ENCODE measurements at places on chromosomes 1 and 21. TPM values are rescaled to one million over a fixed set of nuclear protein-coding genes. Genes with fewer than 3 reads are reported as not detected.

GRCh38 chr1:108685529-108685928, 6.6 kb upstream of the PRPF38B start:
- DNase-seq, result no peak

DNA sequence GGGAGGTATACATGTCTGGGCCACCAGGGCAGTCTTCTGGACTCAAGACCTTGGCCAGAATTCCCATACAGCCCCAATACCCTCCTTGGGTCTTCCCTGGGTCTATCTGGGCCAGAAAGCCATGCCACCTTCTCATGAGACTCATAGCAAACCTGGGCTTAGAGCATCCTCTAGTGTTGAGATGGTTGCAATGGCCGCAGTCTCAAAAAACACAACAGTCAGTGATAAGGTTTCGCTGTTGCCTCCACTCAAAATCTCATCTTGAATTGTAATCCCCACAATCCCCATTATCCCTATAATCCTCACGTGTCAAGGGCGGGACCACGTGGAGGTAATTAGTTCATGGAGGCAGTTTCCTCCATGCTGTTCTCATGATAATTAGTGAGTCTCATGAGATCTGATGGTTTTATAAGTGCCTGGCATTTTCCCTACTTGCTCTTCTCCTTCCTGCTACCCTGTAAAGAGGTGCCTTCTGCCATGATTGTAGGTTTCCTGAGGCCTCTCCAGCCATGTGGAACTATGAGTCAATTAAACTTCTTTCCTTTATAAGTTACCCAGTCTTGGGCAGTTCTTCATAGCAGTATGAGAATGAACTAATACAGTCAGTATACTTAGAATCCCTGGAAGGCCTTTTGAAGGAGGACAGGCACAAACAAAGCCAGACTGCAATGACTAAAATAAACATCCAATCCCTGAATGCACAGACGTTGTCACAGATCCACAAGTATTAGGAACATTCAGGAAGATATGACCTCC, 77.0 kb downstream of the CTH start:
- DNase-seq, result peak; percentile 6

GRCh38 chr21:15604413-15604812, 125.4 kb upstream of the USP25 start:
- DNase-seq, result no peak

- peak; percentile 37 for DNase-seq
These were observed 30.0 kb downstream of the SLC27A3 start for GRCh38 chr1:153805042-153805745.

- peak; percentile 39 for DNase-seq
These were observed 183.0 kb downstream of the ZBTB18 start for GRCh38 chr1:244234009-244234643.

GRCh38 chr1:153404768-153405167, 11.6 kb upstream of the S100A7A start:
- DNase-seq, result peak; percentile 9

- no peak for DNase-seq
These were observed 44.5 kb downstream of the B3GALT5 start for GRCh38 chr21:39657091-39657689.

- no peak for DNase-seq
These were observed 780.2 kb upstream of the ADGRL2 start for GRCh38 chr1:81020506-81020905.

- no peak for DNase-seq
These were observed 152.9 kb upstream of the EDN2 start for GRCh38 chr1:41637367-41637766.

DNA sequence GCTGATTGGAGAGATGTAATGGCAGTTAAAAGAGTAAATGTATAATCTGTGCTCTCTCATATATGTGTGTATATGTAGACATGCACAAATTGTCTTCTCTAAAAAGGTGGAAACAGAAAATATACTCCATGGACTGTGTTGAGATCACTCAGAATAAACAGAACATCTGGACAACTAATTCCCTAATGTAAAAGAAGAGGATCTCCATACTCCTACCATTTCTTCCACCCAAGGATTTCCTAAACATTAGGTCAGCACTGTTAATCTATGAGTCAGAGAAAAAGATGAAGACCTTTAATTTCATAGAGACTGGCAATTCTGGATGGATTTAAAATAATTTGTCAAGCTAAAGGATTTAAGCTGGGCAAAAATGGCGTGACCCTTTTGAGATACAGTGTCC, 80.1 kb downstream of the ESRRG start:
- DNase-seq, result no peak

DNA sequence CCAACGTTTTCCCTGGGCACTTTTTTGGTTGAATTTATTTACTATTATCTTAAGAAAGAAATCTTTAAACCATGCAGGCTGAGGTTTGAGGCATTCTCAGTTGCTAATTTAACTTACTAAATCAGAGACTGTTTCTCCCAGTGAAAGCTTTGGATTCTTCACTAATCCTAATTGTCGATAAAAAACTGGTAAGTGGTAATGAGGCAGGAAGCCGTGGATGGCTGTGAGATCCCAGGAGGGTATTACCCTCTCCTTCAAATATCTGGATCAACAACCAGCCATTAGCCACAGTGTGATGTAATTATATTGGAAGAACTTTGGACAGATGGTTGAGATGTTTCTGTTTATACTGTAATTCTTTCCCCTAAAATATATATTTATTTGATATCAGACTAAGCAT, 485.0 kb downstream of the DISC1 start:
- no peak for DNase-seq

Gene ASPM
- 0.88 TPM for polyA plus RNA-seq

Gene TMEM54
- not detected for polyA plus RNA-seq

Gene CD52
- 11,973 TPM for polyA plus RNA-seq

Gene C1QA
- polyA plus RNA-seq, result not detected

Gene KCNA3
- 83.5 TPM for polyA plus RNA-seq

Gene LDLRAD1
- polyA plus RNA-seq, result not detected

Gene KLHDC9
- polyA plus RNA-seq, result 0.28 TPM
